HS-5 (cell line): ENCODE measurements at places on chromosomes 16 and 17.
A peak's percentile ranks its signal among the peaks of the same experiment; 100 is the strongest.

DNA sequence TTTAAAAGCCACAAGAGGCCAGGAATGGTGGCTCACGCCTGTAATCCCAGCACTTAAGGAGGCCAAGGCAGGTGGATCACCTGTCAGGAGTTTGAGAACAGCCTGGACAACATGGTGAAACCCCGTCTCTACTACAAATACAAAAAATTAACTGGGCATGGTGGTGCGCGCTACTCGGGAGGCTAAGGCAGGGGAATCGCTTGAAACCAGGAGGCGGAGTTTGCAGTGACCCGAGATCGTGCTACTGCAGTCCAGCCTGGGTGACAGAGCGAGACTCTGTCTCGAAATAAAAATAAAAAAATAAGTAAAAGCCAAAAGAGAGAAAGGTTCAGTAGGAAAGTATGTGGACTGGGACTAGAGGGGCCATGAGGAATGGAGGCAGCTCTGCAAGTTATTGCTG is 13.1 kb upstream of the ITGAL start:
- DNase-seq = no peak

GRCh38 chr17:44672479-44673093 is 16.3 kb downstream of the MEIOC start:
- no peak for DNase-seq

DNA sequence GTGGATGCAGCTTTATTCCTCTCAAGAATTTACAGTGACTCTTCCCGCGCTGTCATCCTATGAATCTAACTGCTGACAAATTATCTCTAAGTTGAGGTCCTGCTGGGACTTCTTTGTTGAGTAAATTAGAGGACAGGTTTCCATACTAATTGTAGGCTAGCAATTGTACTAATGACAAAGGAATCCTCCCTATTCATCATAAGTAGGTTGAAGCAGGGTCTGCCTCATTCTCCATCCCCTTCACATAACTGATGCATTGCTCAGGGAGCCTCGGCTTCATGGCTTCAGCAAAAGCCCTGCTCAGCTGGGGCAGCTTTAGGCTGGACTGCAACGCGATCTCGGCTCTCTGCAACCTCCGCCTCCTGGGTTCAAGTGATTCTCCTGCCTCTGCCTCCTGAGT is 83.1 kb upstream of the IRX6 start:
- DNase-seq = no peak

DNA sequence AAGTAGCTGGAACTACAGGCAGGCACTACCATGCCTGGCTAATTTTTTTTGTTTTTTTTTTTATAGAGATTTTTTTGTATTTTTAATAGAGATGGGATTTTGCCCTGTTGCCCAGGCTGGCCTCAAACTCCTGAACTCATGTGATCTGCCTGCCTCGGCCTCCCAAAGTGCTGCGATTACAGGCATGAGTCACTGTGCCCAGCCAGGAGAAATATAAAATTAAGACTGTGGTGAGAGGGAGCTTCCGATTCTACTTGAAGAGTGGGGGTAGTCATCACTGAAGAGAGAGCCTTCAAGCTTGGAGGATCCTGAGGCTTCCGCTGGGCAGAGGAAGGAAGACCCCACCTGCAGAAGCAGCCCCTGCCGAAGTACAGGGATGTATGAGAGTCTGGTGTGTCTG is 34.4 kb upstream of the RGS9 start:
- no peak for DNase-seq

DNA sequence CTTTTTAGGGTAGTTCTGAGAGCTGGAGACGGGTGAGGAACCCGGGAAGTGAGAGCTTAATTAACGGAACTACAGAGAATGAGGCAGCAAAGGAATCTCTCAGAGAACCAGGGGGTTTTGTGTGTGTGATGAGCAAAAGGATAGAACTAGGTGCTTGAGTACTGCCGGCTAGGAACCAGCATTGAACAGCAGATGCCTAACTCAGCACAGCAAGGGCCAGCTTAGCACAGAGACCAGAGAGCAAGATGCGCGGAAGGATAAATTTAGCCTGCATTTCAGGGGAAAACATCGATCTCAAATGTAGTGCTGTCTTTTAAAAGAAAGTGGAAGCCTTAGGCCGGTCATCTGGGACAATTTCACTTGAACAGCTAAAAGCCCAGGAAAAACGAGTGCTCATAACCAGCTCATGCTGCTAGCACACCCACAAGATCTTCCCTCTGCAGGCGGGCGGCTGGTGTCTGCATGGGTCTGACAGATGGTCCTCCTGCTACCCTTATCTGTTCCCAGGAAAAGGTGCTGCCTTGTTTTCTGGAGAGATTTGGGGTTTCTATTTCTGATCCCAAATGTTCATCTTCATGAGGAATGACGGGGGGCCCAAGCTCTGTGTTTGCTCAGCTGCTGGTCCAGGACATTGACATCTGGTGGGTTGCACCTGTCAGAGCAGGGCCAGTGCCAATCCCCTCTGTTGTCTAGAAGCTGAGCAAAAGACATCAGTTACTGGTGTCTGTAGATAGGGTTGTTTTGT is 103.9 kb downstream of the SOCS1 start:
- DNase-seq = no peak

DNA sequence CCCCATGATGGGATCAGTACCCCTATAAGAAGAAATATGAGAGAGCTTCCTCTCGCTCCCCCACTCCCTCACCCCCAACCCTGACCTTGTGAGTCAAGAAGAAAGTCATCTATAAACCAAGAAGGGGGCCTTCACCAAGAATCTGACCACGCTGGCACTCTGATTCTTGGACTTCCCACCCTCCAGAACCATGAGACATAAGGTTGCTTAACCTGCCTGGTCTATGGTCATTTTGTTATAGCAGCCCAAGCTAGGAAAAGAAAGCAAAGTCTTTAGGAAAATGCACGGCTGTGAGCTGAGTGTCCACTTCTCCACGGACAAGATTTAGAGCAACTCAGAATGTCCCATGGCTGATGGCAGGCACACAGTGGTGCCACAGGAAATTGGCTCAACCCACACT is 333.5 kb downstream of the SOX9 start:
- no peak for DNase-seq

DNA sequence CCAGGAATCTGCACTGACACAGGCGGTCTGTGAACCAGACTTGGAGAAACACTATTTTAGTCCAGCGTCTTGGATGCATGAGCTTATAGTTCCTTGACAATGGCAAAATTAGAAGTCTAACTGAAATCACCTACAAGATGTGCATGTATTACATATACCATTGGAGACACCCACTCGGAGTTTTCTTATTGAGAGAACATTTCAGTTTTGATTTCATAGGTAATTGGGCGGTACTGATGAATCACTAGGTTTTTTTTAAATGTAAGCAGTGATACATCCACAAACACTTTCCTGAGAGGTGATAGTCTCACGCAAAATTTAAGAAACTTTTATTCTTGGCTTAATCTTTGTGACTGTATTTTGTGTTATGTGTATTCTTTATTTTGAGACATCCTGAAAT is 69.8 kb downstream of the PRKCA start:
- DNase-seq = no peak

DNA sequence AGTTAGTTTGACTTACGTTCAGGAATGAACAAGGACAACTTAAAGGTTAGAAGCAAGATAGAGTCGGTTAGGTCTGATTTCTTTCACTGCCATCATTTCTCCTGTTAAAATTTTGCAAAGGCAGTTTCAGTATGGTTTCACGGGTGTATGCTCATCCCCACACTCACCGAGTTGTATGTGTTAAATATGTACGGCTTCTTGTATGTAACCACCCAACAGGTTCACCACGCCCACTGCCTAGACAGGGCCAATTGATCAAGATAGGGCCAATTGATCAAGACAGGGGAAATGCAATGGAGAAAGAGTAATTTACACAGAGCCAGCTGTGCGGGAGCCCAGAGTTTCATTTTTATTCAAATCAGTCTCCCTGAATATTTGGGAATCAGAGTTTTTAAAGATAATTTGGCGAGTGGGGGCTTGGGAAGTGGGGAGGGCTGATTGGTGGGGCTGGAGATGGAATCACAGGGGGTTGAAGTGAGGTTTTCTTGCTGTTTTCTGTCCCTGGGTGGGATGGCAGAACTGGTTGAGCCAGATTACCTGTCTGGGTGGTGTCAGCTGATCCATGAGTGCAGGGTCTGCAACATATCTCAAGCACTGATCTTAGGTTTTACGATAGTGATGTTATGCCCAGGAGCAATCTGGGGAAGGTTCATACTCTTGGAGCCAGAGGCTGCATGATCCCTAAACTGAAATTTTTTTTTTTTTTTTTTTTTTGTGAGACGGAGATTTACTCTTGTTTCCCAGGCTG is 62.4 kb upstream of the PLCG2 start:
- no peak for DNase-seq

GRCh38 chr17:35171834-35172233 is 22.4 kb downstream of the SLC35G3 start:
- DNase-seq = peak; percentile 15

DNA sequence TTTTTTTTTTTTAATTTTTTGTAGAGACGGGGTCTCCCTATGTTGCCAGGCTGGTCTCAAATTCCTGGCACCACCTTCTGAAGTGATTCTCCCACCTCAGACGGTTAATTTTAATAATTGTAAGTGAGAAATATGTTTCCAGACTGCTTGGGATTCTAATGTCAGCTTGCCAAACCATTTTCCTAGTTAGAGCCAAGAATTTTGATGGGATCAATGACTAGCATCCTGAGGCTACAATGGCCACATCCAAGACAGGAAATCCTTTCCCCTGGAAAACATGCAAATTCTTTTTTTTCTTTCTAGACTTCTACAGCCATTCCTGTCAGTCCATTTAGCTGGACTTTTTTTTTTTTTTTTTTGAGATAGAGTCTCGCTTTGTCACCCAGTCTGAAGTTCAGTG is 32.6 kb downstream of the IGF2BP1 start:
- no peak for DNase-seq

DNA sequence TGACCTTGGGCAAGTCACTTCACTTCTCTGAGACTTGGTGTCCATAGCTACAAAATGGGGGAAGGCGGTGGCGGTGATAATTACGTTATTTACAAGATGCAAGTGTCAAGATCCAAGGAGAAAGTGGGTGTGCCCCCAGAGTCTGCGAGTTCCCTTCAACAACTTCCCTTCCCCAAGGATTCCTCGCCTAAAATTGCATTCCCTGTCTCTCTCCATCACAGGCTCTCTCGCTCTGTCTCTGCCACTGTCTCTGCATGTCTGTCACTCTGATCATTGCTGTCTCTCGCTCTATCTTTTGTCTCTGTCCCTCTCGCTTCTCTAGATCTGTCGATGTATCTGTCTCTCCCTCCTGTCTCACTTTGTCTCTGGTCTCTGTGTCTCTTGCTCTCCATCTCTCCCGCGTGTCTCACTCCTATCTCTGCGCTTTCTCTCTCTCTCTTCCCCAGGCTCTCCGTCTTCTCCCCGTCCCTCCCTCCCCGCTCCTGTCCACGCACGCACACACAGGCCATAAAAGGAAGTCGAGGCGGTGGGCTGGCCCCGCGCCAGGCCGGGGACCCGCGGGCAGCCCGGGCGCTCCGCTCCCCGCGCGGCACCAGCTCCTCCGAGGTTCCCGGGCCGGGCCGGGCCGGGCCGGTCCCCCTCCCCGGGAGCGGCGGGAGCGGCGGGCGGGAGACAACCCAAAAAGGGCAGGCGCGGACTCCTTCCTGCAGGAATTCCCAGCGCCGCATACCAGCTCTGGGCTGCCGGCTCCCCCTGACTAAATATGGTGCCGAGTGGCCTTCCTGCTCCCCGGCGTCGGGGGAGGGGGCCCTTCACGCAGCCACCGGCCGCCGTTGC is 1.1 kb upstream of the MYH11 start:
- DNase-seq = no peak

GRCh38 chr16:67760206-67760955 is 41.3 kb upstream of the GFOD2 start:
- DNase-seq = no peak

DNA sequence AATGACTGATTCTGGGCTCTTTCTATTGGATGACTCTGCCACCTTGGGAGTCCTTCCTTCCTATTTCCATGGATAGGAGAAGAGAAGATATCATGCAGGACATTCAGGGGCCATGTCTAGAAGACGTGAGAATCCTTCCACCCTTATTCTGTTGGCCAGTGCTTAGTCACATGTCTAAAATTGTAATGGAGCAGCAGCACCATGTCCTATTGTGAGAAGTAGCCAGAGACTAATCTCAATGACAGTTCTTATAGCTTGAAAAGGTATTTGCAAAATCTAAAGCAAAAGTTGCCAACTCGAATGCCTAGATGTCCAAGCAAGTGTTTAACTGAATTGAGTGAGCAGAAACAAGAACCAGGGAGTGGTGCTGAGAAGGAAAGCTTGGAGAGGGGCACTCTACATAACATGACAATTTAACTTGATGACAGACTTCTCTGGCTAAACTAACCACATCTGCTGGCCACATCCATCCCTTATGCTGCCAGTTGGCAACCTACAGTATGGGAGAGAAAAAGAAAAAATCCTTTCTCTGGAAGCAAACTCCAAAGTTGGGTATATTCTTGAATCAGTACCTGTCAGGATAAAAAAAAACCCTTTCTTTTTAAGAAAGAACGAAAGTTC is 225.7 kb downstream of the CDH13 start:
- DNase-seq = no peak

DNA sequence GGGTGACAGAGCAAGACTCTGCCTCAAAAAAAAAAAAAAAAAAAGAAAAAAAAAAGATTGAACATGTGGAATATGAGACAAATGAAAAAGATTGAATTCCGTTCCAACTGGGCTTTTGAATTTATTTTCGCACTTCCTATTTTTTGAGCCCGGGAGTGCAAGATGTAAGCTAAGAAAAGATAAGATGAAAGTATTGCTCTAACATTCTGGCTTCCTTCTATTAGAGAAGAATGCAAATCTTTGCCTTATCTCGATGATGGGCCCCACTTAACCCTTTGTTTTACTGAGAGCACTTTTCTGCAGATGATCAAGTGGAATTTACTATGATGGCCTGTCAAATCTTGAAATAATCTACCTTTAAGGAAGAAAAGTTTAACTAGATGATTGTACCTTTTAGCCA is 96.3 kb downstream of the WWOX start:
- DNase-seq = no peak

DNA sequence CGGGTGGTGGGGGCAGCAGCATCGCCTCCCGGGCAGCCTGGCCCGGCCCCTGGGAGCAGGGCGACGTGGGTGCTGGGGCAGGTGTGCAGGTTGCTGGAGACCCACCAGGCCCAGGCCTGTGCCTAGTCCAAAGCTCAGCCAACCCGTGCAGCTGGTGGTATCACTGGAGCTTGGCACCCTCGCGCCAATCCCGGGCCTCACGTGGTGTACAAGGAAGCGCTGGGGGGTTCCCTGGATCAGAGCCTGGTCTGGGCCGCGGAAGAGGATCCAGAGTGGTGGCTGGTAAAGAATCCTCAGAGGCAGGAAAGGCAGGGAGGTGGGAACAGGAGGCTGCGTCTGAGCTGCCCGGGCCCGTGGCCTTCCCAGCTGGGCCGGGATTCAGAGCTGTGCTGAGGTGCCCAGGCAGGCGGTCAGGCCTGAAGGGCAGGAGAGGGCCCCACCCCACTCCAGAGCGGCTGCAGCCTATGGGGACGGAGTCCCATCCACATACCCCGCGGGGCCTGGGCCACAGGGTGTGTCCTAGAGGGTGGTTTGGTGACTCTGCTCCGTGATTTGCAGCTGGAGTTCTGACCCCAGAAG is 36.2 kb downstream of the ZFPM1 start:
- no peak for DNase-seq
